ENCODE measurements at places on chromosomes 2 and 18.
A peak's percentile ranks its signal among the peaks of the same experiment; 100 is the strongest.

DNA sequence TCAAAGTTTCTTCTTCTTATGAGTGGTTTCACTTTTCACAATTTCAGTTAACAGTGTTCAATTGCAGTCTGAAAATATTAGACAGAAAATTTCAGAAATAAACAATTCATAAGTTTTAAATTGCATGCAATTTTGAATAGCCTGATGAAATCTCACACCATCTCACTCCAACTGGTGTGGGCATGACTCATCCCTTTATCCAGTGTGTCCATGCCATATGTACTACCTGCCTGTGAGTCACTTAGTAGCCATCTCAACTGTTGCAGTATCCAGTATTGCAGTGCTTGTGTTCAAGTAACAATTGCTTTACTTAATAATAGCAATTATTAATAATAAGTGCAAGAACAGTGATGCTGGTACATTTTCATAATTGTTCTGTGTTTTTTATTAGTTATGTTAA, 1202.5 kb downstream of the DSC3 start:
- no peaks in the 10 kb centered on the region for H3K4me1 ChIP-seq
- H3K27ac ChIP-seq: no peak overlapping the region
- no peaks in the 10 kb centered on the region for H3K27me3 ChIP-seq
- no peak overlapping the region for H3K4me3 ChIP-seq

GRCh38 chr18:37320317-37320716, 245.3 kb downstream of the CELF4 start:
- H3K4me3 ChIP-seq: no peak overlapping the region
- DNase-seq: no peak
- H3K36me3 ChIP-seq: no peaks in the 10 kb centered on the region
- no peaks in the 10 kb centered on the region for H3K27me3 ChIP-seq
- no peaks in the 10 kb centered on the region for H3K4me1 ChIP-seq
- no peak overlapping the region for H3K27ac ChIP-seq

- no peak overlapping the region for H3K4me3 ChIP-seq
- no peak overlapping the region for H3K27ac ChIP-seq
- no peak for DNase-seq
- H3K4me1 ChIP-seq: peaks cover 10% of the 10 kb centered on the region
Measured at GRCh38 chr2:191481305-191482070, 196.4 kb upstream of the NABP1 start.

- H3K4me3 ChIP-seq: no peak overlapping the region
- DNase-seq: no peak
- no peaks in the 10 kb centered on the region for H3K36me3 ChIP-seq
- H3K4me1 ChIP-seq: no peaks in the 10 kb centered on the region
Measured at GRCh38 chr2:51812138-51812866, 780.4 kb upstream of the NRXN1 start.

DNA sequence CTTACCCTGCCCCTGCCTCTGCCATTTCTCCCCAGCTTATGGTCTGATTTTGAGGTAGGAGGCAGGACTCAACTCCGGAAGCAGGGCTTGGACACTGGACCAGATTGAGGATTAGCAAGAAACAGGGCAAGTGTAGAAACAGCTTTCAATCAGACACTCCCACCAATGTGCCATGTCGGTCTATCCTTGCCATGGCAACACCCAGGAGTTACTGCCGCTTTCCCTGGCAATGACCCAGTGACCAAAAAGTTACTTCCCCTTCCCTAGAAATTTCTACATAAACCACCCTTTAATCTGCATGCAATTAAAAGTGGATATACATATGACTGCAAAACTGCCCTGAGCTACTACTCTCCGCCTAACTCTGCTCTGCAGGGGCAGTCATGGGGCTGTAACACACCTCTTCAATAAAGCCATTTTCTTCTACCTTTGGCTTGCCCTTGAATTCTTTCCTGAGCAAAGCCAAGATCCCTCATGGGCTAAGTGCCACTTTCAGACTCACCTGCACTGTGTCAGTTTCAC, 156.7 kb downstream of the LPIN1 start:
- DNase-seq: no peak
- H3K4me1 ChIP-seq: no peaks in the 10 kb centered on the region
- no peaks in the 10 kb centered on the region for H3K27me3 ChIP-seq
- H3K27ac ChIP-seq: no peak overlapping the region
- H3K4me3 ChIP-seq: no peak overlapping the region
- H3K36me3 ChIP-seq: no peaks in the 10 kb centered on the region

DNA sequence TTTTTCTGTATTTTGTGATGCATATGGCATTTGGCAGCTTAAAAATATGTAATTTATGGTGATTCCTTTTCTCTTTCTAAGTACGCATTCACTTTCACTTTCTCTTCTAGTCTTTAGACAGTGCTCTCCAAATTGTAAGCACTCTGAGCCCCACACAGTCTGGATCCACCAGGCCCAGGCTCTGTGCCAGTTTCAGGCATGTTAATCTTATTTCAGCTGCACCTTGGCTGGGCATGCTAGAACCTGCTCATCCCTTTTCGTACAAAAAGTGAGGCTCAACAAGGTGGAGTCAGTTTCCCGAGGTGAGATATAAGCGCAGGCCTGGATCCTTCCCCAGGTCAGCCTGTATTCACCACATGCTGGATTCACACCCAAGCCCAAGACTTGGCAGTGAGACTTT, 203.9 kb downstream of the MTX2 start:
- H3K27ac ChIP-seq: no peak overlapping the region
- H3K4me3 ChIP-seq: peak overlapping the region; percentile 28
- no peaks in the 10 kb centered on the region for H3K36me3 ChIP-seq
- DNase-seq: no peak

DNA sequence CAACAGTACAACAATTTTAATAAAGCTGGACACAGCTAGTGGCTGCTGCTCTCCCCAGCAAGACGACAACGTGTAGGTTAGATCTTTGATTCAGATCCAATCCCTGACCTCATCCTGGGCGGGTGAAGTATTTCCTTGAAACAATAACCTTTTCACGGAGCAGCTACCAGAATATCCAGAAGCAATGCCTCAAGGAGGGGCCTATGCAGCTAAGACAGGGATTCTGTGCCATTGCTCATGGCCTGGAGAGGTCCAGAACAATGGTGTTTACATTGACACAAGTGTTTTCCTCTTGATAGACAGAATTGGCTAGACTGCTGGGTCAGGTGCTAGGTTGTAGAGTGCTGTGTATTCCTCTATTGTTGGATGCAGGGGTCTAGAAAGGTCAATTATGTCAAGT, 520.1 kb downstream of the BCL11A start:
- H3K27ac ChIP-seq: no peak overlapping the region
- no peaks in the 10 kb centered on the region for H3K4me1 ChIP-seq
- no peak overlapping the region for H3K4me3 ChIP-seq
- no peaks in the 10 kb centered on the region for H3K27me3 ChIP-seq
- DNase-seq: no peak

DNA sequence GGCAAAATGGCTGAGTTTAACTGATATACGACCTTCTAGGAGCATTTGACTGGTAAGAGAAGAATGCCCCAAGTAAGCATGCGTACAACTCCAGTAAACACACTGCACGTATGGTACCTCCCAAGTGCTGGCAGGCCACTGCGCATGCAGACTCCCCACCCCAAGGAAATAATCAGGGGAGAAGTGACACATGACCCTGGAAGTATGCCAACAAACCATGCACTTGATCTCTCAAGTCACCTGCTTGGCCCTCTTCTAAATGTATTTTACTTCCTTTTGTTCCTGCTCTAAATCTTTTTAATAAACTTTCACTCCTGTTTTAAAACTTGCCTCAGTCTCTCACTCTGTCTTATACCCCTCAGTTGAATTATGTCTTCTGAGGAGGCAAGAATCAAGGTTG, 129.8 kb upstream of the COL5A2 start:
- no peak overlapping the region for H3K4me3 ChIP-seq
- H3K36me3 ChIP-seq: no peaks in the 10 kb centered on the region
- DNase-seq: no peak

DNA sequence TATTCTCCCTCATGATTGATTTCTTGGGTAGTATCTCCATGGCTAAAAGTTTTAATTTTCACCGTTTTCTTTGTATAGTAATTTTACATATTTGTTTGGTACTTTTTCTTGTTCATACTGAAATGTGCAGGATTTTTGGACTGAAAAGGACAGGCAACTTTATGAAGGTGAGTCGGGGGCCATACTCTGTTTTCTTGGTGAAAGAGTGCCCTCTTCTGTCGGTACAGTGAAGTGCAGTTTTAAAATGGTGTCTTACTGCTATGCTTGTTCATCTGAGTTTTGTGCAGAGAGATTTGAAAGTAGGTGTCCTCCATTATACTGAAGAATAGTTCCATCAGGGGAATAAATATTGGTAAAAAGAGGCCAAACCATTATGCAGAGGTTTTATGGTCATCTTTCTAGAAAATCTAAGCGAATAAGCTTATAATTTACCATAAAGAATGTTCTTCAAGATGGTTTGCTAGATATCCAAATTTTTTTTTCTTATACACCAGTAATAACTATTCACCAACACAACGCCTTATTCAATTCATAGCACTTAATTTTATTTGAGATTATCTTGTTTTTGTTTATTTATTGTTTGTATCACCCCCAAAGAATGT, 8.7 kb upstream of the SERPINB13 start:
- H3K36me3 ChIP-seq: no peaks in the 10 kb centered on the region
- DNase-seq: no peak
- no peaks in the 10 kb centered on the region for H3K4me1 ChIP-seq
- no peak overlapping the region for H3K4me3 ChIP-seq
- no peak overlapping the region for H3K27ac ChIP-seq
- H3K27me3 ChIP-seq: no peaks in the 10 kb centered on the region

DNA sequence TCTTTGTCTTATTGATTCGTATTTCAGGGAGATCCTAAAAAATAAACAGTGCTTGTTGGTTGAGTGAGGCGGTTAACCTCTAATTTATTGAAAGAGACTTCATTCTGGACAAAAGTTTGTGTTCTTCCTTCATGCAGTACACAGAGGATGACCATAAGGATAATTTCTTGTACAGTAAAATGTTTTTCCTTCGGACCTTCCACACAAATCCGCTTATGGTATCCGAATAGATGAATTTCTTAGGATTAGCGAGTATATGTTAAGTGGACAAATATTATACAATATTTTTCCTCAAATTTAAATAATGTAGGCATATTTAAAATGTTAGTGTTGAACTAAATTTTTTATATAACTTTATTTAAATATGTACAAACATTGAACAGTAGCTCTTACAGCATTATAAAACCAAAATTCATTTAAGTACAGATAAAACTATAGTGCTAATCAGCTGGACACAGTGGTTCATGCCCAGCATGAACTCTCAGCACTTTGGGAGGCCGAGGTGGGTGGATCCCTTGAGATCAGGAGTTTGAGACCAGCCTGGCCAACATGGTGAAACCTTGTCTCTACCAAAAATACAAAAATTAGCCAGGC, 84.4 kb downstream of the LPIN1 start:
- H3K4me1 ChIP-seq: peaks cover 28% of the 10 kb centered on the region
- no peaks in the 10 kb centered on the region for H3K27me3 ChIP-seq
- peaks cover 11% of the 10 kb centered on the region for H3K36me3 ChIP-seq
- peak overlapping the region; percentile 38 for H3K4me3 ChIP-seq
- H3K27ac ChIP-seq: peak overlapping the region; percentile 83

DNA sequence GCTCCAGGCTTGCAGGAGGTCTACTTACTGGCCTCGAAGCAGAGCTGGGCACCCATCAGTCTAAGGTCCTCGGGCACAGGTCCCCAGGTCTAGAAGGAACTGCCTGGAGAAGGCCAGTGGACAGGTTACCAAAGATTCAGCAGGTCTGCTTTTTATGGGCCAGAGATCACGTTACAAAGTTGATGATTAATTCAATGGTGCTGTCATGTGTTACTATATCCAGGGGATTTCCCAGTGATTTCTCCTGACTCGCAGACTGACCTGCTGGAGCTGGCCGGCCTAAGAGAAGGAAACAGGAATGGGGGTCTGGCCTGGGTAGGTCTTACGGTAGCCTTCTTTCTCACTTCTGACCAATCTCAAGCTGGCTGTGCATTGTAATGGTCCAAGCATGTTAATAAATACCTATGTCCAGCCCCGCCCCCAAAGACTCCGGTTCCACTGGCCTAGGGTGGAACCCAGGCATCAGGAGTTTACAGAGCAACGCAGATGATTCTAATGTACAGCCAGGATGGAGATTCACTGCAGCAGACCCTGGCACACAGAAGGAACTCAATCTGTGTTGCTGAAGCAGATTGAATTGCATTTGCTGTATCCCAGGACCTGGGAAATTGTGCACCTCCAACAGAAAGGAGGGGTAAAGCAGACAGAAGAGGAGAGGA, at the start of gene NEURL3:
NEURL3 (minus strand) TSS at position 127 of the 659 bp plus-strand sequence; CDS start at position 56, 71 bp downstream.
- no peak within 1 kb of the TSS for H3K27ac ChIP-seq
- peaks cover 8% of the 10 kb centered on the region for H3K4me1 ChIP-seq
- H3K4me3 ChIP-seq: no peak within 1 kb of the TSS
- H3K27me3 ChIP-seq: peaks cover 27% of the 10 kb centered on the region
- DNase-seq: peak; percentile 91

- H3K4me3 ChIP-seq: no peak overlapping the region
- no peaks in the 10 kb centered on the region for H3K27me3 ChIP-seq
- H3K36me3 ChIP-seq: no peaks in the 10 kb centered on the region
- no peak for DNase-seq
Measured at GRCh38 chr18:68181956-68182355, 533.0 kb downstream of the TMX3 start.

GRCh38 chr2:9071032-9071431, 67.5 kb upstream of the MBOAT2 start:
- H3K36me3 ChIP-seq: no peaks in the 10 kb centered on the region
- DNase-seq: no peak
- no peaks in the 10 kb centered on the region for H3K4me1 ChIP-seq
- no peaks in the 10 kb centered on the region for H3K27me3 ChIP-seq

DNA sequence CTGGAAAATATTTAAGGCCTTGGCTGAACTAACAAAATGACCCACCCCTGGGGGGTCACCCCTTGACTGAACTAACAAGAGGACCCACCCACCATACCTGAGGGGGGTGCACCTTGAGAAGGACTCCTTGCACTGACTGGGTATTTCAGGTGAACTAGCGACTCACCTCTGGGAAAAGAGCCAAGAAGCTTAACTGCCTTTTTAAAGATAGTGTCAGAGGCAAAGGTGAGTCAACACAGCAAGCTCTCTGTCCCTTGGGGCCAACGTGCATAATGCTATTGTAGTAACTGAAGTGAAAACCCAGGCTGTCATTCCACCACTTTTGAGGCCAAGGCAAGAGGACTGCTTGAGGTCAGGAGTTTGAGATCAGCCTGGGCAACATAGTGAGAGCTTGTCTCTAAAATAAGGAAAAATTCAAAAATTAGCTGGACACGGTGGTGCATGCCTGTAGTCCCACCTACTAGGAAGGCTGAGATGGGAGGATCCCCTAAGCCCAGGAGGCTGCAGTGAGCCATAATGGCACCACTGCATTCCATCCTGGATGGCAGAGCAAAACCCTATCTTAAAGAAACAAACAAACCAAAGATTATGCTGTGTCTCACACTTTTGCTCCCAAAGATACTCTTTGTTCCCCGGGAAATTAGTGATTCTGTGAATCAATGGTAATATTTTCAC, 36.4 kb upstream of the ZCCHC2 start:
- no peaks in the 10 kb centered on the region for H3K4me1 ChIP-seq
- no peak overlapping the region for H3K27ac ChIP-seq
- DNase-seq: no peak
- peaks cover 33% of the 10 kb centered on the region for H3K27me3 ChIP-seq
- H3K4me3 ChIP-seq: no peak overlapping the region
- no peaks in the 10 kb centered on the region for H3K36me3 ChIP-seq
